ENCODE measurements at places on chromosomes 3 and 15.

GRCh38 chr3:43620831-43621655 lies 768 bp downstream of the ANO10 start:
- DNase-seq = no peak

- no peak for DNase-seq
Measured at GRCh38 chr3:73188707-73189106, 127.2 kb downstream of the EBLN2 start.

- DNase-seq = no peak
Measured at GRCh38 chr15:69962561-69962960, 135.2 kb downstream of the TLE3 start.

DNA sequence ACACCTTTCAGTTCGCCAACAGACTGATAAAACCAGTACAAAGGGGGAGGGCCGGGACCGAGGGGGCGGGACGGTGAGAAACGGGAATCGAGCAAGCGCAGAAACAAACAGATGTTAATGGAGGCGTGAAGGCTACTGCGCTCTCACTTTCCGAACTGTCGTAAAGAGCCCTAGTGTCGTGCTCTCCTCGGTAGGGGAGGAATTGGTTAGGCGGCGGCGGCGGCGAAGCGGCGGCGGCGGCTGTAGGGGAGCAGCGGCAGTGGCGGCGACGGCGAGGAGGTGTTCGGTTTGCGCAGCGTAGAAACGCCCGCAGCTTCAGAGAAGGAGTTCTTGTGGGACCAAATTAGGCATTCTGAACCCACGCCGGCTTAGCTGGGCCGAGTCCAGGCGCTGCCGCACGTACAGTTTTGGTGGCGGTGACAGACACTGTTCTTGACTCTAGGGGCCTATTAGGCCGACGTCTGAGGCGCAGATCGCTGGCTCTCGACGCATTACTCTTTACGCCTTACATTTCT lies at the start of gene RNF111:
Gene RNF111 (plus strand): TSS at position 173 of the 515 bp plus-strand sequence. CDS start 43,160 bp downstream, outside the sequence.
- peak; percentile 82 for DNase-seq

- DNase-seq = no peak
Measured at GRCh38 chr3:15180042-15180611, 25.9 kb upstream of the CAPN7 start.

DNA sequence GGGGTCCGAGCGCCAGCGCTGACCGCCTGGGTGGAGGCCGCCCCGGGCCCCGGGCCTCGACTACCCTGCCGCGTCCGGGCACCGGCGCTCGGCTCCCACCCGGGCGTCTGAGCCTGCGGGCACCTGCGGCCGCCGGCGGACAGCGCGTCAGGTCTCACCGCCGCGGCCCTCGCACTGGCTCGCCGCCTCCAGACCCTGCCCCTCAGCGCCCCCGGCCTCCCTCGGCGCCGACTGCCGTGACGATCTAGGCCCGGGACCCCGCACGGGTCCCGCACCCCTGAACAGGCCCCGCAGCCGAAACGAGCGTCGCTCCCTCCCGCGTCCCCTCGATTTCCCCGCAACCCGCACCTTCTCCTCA lies 297 bp downstream of the PRC1 start:
- no peak for DNase-seq

- peak; percentile 29 for DNase-seq
Measured at GRCh38 chr3:129278966-129279906, 566 bp downstream of the HMCES start.

DNA sequence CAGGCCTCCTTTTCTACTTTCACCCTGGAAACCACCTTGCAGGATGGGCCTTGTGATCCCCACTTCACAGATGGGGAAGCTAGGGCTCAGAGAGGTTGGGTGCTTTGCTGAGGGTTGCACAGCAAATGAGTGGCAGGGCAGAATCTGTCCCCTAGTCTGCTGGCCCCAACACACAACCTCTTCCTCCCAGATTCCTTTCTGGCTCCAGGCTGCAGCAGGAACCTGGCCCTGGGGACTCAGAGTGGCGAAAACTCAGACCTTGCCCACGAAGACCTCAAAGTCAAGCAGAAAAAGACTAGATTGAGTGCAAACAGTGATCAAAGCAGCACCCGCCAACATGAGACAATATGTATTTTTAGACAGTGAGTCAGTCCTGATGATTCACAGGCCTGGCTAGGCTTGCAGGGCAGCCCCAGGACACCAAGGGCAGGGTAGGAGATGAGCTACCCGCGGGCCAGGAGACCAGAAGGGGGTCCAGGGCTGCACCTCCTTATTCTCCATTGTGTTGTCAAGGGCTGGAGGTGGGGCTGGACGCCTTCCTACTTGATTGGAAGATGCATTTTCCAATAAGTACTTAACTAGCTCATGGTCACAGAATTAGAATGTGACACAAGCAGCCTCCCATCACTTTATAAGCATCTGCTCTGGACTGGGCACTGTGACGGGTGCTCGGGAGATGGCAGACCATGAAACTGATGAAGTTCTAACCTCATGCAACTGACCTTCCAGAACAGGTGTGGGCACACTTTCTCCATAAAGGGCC lies 23.9 kb downstream of the GOLGA6L2 start:
- no peak for DNase-seq

Data from activated gamma-delta T cell treated with anti-CD3 and anti-CD28 coated beads, Interleukin-2, amount 50 U/mL, for 16 hours (primary cell).